ENCODE measurements at places on chromosomes 7 and 10.

GRCh38 chr7:43465581-43466554, 117.0 kb upstream of the STK17A start:
- DNase-seq, result no peak

- peak; percentile 82 for DNase-seq
Observed at GRCh38 chr10:14838582-14839304, 637 bp downstream of the HSPA14 start.

GRCh38 chr7:123580406-123581161, 21.0 kb upstream of the ASB15 start:
- peak; percentile 68 for DNase-seq

DNA sequence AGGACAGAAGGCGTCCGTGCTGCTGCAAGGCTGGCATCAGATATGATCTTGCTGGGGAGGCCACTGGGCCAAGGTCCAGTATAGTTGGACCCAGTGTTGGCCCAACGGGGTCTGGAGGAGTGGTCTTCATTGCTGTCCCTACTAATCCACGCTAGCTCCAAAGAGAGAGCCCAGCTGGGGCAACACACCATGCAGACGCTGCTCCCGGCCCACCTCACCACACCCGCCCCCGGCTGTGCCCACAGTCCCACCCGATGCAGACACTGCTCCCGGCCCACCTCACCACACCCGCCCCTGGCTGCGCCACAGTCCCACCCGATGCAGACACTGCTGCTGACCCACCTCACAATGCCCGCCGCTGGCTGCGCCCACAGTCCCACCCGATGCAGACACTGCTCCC, 121.5 kb downstream of the VIPR2 start:
- peak; percentile 29 for DNase-seq
